ENCODE measurements at places on chromosomes 1 and 21.
A peak's percentile ranks its signal among the peaks of the same experiment; 100 is the strongest.

GRCh38 chr1:158564608-158565007 lies 5.8 kb downstream of the OR6P1 start:
- no peak for DNase-seq

GRCh38 chr1:23561076-23561812 lies 1.9 kb upstream of the ID3 start:
- DNase-seq: no peak

GRCh38 chr1:216606047-216606637 lies 117.1 kb downstream of the ESRRG start:
- DNase-seq: no peak

- DNase-seq: no peak
Measured at GRCh38 chr1:160658814-160659193, 12.0 kb upstream of the SLAMF1 start.

GRCh38 chr1:154559466-154560044 lies 1.1 kb upstream of the UBE2Q1 start:
- DNase-seq: peak; percentile 72
